ENCODE measurements at places on chromosomes 2 and 18.
A peak's percentile ranks its signal among the peaks of the same experiment; 100 is the strongest.

- DNase-seq = peak; percentile 95
Observed at GRCh38 chr18:11883153-11883552, 25.0 kb downstream of the MPPE1 start.

- DNase-seq = no peak
Observed at GRCh38 chr2:162155093-162155492, 3.0 kb upstream of the GCG start.

DNA sequence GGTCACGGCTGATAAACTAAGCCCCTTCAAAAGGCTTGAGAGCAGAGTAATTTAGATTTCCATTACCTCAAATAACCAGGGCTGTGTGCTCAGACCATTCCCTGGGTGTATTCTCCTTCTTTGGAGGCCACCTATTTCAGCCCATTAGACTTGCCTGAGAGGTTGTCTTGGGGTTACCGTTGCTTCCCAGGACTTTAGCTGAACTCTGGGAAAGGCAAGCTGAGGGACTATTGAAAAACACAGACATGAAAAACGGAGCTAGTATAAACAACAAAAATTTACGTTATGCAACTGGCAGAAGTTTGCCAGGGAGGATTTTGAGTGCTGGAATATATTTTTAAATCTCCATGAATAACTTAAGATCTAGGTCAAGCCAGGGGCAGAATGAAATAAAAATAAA lies 561.0 kb upstream of the TNP1 start:
- DNase-seq = no peak

DNA sequence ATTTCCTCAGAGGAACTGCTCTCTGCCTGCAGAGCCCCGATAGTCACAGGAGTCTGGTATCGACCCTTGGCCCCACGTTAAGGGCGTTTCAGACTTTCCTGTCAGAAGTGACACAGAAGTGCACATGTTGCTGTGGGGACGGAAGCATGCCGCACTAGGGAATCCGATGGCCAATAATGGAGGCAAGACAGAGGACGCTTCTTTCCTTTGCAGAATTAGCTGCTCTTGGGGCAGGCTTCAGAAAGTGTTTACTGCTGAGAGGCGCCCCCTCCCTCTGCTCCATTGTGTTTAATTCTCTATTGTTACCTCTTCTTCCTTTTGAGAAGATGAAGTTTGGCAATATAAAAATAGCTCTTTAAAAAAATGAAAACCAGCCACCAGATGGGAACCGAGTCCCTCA lies 118.6 kb upstream of the EML6 start:
- no peak for DNase-seq

DNA sequence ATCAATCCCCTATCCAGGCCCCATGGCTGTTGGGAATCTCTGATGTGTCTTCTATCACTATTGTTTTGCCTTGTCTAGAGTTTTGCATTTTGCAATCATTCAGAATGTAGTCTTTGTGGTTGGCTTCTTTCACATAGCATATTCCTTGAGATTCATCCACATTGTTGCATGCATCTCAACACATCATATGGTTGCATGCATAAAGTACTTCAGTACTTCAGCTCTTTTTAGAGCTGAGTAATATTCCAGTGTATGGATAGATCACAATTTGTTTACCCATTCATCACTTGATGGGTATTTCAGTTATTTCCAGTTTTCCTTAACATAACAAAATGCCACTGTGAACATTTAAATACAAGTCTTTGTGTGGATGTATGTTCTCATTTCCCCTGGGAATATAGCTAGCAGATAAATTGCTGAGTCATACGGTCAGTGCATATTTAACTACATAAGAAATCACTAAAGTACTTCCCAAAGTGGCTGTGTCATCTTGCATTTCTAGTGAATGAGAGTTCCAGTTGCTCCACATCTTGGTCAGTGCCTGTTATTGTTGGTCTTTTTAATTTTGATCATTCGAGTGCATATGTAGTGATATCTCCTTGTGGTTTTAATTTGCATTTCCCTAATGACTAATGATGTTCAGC lies 138.8 kb downstream of the BCL11A start:
- peak; percentile 60 for DNase-seq

DNA sequence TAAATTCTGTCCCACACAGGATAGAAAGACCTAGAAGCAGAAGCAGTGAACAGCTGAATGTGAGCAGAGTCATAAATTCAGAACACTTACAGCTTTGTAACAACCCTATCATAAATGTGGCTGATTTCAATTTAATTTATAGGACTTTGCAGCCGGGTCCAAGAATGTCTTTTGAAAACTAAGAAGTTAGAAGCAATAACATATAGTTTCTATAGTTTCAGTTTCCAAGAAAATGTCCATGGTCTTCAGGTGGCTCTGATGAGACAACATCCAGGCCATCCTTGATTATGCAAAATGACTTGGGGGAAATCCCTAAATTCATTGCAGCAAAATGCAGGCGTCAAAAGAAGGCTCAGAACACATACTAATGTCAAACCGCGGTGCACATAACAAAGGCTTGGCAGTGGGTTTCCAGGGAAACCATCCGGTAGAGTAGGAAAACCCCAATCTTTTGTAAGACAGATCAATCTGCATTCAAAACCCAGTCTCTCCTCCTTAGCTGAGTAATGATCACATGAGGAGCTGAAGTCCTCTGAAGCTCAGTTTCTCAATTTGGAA lies 442.2 kb upstream of the ID2 start:
- peak; percentile 13 for DNase-seq

- no peak for DNase-seq
Observed at GRCh38 chr2:64324746-64325410, 129.1 kb upstream of the LGALSL start.

- DNase-seq = no peak
Observed at GRCh38 chr2:221241072-221241471, 331.0 kb downstream of the EPHA4 start.

- DNase-seq = no peak
Observed at GRCh38 chr2:118123561-118124232, 35.4 kb downstream of the INSIG2 start.

GRCh38 chr2:109239720-109240119 lies 110.7 kb downstream of the SH3RF3 start:
- no peak for DNase-seq

- no peak for DNase-seq
Observed at GRCh38 chr2:15835991-15836688, 104.2 kb upstream of the MYCN start.

GRCh38 chr2:145303536-145303935 lies 783.6 kb upstream of the ZEB2 start:
- DNase-seq = no peak

- no peak for DNase-seq
Observed at GRCh38 chr2:128769457-128770142, 450.9 kb upstream of the HS6ST1 start.

DNA sequence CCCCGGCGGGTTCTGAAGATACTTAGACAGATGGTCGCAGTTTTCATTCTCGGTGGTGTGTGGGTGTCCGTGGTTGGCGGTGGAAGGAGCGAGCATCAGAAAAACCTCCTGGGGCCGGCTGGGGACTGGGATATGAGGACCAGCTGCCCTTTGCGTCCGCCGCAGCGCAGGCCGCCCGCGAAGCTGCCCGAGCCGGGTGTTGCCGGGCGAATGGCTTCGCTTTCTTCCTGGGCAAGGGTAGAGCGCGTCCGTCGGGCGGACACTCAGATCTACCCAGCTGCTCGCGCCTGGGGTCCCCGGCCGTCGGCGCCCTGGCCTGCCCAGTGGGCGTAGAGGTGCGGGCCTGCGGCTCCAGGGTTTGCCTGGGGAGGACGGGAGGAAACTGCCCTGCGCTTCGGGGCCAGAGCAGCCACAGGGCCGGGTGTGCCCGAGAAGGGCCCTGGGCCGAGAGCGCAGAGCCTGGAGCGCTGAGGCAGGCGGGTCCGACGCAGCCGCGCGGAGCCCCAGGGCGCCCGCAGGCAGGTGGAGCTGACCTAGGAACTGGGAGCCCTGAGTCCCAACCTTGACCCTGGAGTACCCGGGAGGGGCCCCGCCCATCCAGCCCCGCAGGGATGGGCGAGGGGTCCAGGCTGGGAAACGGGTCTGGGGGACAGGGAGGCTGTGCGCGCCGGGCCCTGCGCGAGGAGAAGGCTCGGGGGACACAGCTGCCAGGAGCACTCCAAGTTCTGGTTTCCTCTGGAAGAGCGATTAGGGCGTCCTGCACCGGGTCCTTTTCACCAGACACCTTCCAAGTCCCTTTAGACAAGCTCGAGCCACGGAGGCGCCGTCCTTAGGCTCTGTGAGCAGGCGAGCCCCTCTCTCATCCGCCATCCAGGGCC lies 1.3 kb downstream of the TWIST2 start:
- no peak for DNase-seq

DNA sequence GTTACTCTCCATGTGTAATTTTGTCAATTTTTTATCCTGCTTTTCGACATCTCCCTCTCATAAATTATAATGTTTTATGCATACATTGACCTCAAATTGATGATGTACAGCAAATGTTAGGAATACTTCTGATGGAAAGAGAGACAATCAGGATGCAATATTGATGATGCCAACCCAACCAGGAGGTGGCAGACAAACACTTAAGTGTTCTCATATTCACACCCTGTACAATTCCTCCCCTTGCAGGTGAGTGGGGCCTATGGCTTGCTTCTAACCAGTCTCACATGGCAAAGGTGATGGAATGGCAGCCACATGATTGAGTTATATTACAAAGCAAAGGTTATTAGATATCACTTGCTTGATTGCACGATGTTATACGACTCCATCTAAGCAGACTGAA lies 594.3 kb upstream of the REG3G start:
- no peak for DNase-seq

- no peak for DNase-seq
Observed at GRCh38 chr2:158205215-158205614, 103.5 kb downstream of the UPP2 start.

DNA sequence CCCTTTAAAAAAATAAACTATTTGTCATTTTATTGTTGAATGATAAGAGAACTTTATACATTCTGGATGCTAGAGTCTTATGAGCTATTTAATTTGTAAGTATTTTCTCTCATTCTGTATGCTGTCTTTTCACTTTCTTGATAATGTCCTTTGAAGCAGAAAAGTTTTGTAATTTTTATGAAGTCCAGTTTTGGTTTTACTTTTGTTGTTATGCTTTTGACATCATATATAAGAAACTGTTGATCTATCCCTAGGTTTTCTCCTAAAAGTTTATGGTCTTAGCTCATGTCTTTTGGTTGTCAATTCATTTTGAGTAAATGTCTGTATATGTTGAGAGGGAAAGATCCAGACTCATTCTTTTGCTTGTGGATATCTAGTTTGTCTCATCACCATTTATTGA lies 52.5 kb downstream of the TMEM247 start:
- no peak for DNase-seq

- DNase-seq = no peak
Observed at GRCh38 chr2:56334622-56335021, 150.8 kb downstream of the CCDC85A start.

- DNase-seq = no peak
Observed at GRCh38 chr18:35588995-35589394, 7.5 kb downstream of the GALNT1 start.

GRCh38 chr2:80068038-80068731 lies 236.4 kb downstream of the LRRTM1 start:
- DNase-seq = no peak

DNA sequence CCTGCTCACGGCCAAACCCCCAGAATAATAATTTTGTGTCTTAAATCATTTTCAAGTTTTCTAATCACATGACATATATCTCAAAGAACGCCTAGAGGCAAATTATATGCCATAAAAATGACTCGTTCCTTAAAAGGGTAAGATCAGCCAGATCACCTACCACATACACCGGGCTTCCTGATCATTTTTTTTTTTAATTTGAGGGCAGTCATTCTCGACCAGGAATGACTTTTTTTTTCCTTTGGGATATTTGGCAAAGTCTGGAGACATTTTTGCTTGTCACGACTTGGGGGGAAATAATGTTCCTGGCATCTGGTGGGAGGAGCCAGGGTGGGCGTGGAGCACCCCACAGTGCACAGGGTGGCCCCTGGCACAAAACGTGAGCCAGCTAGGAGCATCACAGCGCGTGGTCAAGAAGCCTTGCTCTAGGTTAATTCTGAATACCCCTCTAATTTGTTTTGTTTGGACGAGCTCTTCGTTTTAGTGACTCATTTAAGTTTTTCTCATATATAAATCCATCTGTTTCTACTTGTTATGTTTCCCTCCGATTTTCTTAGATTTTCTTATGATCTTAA lies 94.9 kb downstream of the TWIST2 start:
- no peak for DNase-seq

DNA sequence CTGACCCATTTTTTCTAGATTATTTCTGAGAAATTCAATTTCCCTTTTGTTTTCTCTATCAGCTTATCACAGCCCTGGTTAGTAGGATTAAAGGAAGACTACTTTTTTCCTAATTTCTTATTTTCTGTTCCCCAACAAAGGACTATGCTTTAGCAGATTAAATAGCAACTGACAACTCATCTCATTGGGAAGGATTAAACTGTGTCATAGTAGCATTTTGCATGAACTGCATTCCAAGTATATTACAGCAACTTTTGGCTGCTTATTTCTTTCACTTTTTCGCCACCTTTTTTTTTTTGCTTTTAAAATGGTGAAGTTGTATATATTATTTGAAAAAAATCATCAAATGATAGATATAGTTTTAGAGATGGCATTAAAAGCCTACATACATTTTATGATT lies 570.3 kb downstream of the FBXO15 start:
- DNase-seq = no peak

DNA sequence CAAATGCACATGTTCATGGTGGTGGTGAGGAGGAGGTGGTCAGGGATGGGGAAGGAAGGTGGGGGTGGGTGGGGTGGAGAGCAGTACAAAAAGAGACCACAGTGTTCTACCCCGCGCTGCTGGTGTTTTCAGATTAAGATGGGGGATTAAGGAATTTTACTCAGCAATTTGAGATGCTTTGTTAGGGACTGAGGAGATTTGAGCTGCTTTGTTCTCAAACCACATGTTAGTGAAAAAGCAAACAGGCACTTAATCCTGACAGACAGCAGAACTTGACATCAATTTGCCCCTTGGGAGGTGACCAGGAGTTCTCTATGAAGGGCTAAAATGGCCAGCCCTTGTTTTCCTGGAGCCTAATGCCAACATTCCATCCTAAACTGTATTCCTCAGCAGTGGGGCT lies 244.5 kb downstream of the MEIS1 start:
- no peak for DNase-seq

All from MV-4-11 (cell line).